ENCODE measurements at places on chromosomes 2 and 18.

GRCh38 chr2:68637047-68637446 is 6.3 kb upstream of the PROKR1 start:
- DNase-seq, result no peak

- DNase-seq, result no peak
These were observed 132.2 kb downstream of the FMNL2 start for GRCh38 chr2:152466980-152467676.

DNA sequence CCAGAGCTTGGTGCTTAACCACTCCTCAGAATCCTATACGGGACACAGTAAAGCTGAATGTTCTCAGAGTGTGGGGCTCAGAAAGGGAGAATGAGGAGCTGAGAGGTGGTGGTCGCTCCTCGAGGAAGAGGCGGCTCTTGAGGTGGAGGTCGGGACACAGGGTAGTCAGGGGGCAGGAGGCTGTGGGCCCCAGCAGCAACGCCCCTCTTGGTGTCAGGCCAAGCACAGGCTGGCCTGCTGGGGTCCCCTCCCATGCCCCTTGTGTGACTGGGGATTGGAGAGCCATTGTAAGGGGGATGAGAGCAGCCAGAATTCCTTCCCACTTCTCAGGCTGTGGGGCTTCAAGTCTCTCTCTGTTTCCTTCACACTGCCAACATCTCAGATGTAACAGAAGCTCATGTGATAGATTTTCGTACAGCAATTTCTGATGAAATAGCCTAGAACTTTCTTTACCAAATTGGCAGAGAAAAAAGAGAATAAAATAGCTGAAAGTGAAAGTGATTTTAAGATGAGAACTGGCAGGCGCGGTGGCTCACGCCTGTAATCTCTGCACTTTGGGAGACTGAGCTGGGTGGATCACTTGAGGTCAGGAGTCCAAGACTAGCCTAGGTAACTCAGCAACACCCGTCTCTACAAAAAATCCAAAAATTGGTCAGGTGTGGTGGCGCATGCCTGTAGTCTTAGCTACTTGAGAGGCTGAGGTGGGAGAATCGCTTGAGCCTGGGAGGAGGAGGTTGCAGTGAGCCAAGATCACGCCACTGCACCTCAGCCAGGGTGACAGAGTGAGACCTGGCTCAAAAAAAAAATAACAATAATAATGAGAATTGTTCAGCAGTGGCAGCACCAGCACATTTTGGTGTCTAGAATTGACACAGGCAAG is 61.1 kb upstream of the RPL31 start:
- DNase-seq, result no peak

DNA sequence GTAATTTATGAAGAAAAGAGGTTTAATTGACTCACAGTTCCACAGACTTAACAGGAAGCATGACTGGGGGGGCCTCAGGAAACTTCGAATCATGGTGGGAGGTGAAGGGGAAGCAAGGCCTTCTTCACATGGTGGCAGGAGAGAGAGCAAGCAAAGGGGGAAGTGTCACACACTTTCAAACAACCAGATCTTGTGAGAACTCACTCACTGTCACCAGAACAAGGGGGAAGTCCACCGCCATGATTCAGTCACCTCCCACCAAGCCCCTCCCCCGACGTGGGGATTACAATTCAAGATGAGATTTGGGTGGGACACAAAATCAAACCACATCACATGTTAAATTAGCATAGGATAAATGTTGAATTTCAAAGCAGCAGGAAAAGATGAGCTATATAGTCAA is 56.2 kb downstream of the STRADB start:
- peak; percentile 32 for DNase-seq

- no peak for DNase-seq
These were observed 206.2 kb downstream of the NCKAP5 start for GRCh38 chr2:133362061-133362476.

DNA sequence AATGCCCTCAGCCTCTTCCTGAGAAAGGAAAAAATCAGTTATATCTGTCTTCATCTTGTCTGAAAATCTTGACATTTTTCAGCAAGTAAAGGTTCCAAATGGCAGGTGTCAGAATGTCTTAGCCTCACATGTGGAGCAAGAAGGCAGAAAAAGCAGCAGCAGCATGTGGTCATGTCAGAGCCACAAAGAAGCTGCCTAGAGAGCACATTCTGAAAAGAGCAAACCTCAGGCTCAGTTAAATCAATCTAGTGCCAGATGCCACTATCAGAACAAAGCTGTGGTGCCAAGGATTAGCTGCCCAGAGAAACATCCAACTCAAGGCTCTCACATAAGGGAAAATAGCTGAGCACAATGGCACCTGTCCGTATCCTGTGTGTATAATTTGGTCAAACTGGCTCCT is 105.9 kb downstream of the SRBD1 start:
- DNase-seq, result no peak

DNA sequence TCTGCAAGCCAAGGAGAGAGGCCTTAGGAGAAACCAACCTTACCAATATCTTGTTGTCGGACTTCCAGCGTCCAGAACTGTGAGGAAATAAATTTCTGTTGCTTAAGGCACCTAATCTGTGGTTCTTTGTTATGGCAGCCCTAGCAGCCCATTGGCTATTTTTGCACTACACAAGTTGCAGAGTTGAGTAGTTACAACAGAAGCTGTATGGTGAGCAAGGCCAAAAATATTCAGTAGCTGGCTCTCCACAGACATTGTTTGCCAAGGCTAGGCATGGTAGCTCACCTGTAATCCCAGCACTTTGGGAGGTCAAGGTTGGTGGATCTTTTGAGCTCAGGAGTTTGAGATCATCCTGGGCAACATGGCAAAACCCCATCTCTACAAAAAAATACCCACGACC is 27.1 kb upstream of the SCYGR1 start:
- no peak for DNase-seq

DNA sequence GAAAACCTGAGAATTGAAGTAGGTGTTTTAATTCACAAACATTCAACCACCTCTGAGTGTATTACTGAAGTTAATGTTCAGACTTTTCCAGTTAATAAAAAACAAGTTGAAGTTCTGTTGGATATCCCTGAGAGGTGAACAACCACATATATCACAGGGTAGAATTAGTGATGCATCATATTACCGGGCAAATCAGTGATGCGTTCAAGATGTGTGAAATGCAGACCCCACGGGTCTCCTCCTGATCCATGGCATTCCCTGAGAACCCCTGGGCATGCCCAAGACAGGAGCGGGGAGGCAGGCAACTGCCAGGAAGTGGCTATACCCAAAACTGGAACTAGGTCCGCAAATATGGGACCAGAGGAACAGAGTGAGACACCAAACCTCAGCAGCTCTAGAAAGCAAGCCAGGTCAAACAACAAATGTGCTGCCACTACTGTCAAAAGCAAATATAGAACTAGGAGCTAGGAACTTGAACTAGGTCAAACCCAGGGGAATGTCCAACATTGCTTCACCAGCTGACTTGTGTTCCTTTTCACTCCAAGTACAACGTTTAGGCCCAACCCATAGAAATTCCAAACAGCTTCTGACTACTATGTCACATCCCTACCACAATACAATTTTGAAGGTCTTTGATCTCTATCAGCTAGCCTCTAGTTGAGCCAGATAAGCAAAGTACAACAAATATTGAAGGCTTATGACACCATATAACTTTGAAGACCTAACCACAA is 20.2 kb downstream of the PSTPIP2 start:
- DNase-seq, result no peak

GRCh38 chr2:42009657-42010580 is 37.9 kb upstream of the PKDCC start:
- DNase-seq, result no peak

GRCh38 chr2:127408807-127409099 is 9.5 kb upstream of the PROC start:
- no peak for DNase-seq

DNA sequence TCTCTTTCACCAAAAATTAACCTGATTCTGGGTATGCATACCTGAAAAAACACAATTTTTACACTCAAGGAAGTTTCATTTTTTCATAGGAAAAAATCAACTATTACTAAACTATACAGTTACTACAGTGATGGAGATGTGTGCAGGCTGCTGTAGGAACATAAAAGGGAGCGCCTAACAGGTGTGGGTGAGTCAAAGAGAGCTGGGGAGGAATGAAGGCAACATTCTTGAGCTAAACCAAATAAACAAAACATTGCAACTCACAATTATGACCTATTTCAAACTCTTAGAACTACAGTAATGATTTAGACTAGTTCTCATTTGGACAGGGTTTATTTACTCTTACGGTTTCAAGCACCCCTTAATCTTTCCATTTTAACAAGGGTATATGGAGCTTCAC is 13.4 kb upstream of the CLASP1 start:
- DNase-seq, result no peak

DNA sequence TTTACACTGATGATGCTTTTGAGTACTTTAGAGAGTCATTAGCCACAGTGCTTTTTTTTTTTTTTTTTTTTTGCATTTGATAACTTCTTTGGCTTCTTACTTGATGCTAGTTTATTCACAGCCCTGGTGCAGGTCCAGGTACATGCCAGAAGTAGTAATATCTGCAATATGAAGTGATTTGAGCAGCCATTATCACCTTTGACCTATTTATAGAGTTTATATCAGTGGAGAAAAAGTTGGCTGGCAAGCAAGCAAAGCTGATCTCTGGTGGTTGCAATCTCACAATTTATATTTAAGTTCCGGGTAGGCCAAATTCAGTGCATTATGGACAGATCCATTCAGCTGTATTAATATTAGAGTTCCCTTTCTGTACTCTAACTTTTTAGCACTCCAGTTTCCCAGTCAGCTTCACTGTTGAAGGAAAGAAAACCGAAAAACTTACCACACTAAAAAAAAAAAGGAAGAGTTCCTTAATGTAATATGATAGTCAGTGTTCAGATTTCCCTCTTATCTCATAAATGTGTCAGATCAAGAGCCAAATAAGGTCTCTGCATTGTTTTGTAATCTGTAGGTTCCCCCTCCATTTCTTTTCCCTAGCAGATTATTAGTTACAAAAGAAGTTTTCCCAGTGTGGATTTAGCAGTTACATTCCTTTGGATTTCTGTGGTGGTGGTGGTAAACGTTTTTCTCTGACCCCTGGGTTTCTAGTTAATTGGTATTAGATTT is 78.6 kb downstream of the HAUS1 start:
- no peak for DNase-seq

GRCh38 chr18:70154591-70155194 is 50.8 kb downstream of the RTTN start:
- no peak for DNase-seq

- no peak for DNase-seq
These were observed 42.3 kb upstream of the MYO1B start for GRCh38 chr2:191202881-191203397.

DNA sequence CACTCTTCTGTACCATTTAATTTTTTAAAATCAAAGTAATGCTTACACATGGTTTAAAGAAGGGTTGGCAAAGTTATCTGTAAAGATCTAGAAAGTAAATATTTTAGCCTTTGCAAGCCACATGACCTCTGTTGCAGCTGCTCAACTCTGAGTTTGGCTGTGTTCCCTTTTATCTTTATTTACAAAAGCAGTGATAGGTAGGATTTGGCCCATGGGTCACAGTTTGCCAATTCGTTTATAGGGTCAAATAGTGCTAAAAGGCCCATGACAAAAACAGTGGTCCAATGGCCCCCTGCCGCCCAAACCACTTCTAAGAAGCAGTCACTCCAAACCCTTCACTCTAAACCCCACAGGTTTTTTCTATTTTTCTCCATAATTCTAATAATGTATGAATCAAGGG is 124.8 kb downstream of the PARD3B start:
- DNase-seq, result no peak

GRCh38 chr2:161426455-161426921 is 10.4 kb downstream of the TBR1 start:
- DNase-seq, result no peak

DNA sequence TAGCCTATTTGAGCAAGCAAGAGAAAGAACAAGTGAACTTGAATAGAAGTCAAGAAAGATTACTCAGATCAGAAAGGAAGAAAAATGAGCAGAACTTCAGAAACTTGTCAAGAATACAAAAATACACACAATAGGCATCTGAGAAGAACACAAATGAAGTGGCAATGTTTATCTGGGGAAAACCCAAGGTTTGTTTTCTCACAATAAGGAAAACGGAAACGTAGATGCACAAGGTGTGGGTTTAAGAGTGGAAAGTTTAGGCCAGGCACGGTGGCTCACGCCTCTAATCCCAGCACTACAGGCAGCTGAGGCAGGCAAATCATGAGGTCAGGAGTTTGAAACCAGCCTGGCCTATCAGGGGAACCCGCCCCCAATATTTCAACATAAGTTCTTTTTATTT is 159.5 kb upstream of the GYPC start:
- no peak for DNase-seq

- DNase-seq, result peak; percentile 29
These were observed 624 bp upstream of the MAP4K3 start for GRCh38 chr2:39437522-39438296.

GRCh38 chr2:11094021-11094810 is 61.1 kb upstream of the SLC66A3 start:
- no peak for DNase-seq

DNA sequence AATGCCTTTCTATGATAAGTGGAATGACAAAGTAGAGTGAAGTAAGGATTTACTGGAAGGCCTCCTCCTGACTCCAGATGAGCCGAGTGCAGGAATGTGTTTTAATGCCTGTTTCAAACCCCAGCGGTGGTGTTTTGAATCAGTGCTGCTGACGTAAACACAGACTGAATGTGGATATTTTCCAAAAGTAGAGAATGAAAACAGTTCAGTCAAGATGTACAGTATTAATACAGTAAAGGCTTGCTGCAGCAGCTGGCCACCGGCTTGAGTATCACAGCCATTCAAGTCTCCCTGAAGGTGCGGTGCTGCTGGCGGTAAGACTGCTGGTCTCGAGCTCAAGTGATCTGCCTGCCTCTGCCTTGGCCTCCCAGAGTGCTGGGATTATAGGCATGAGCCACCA is 46.7 kb downstream of the ARHGAP28 start:
- DNase-seq, result no peak

GRCh38 chr2:150487537-150488429 is at the start of gene RND3:
Gene RND3 (minus strand): TSS chr2:150487667. CDS start chr2:150487417, 250 bp downstream.
- DNase-seq, result peak; percentile 31

GRCh38 chr2:71385012-71385411 is 53.4 kb downstream of the ZNF638 start:
- DNase-seq, result no peak

DNA sequence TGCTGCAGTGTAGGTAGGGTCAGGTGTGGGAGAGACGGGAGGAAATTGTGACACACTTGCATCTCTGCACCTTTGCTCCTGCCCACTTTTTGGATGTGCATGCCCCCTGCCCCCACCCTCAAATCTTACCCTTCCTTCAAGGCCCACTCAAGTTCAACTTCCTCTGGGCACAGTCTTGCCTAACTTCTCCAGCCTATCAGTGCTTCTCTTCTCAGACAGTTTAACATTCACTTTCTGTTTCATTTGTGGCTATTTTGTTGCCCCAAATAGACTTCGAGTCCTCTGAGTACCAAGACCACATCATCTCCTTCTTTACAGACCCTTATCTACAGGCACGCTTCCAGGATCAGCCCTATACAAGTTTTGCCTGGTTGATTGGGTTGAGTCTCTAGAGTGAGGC is 2.7 kb downstream of the ST8SIA5 start:
- no peak for DNase-seq

GRCh38 chr2:184006998-184007397 is 591.3 kb upstream of the ZNF804A start:
- DNase-seq, result no peak

All from stimulated activated CD4-positive, alpha-beta T cell treated with anti-CD3 and anti-CD28 coated beads, Interleukin-4, amount 100 ng/mL, for 4 hours (primary cell).